HCT116 (cell line): ENCODE measurements at places on chromosomes 13 and 19. TPM values are rescaled to one million over a fixed set of nuclear protein-coding genes. Genes with fewer than 3 reads are reported as not detected.

SHISA7 gene
- total RNA-seq, result not detected

NCCRP1 gene
- total RNA-seq, result 0.12 TPM

GRCh38 chr13:111343186-111343805 is 22.9 kb downstream of the TEX29 start:
- no peaks in the 10 kb centered on the region for H3K4me1 ChIP-seq
- H3K4me3 ChIP-seq, result no peak overlapping the region
- H3K36me3 ChIP-seq, result no peaks in the 10 kb centered on the region
- H3K27me3 ChIP-seq, result no peaks in the 10 kb centered on the region
- no peak for DNase-seq

ZNF626 gene
- not detected for total RNA-seq

GRCh38 chr13:73195091-73195490 is 136.3 kb downstream of the KLF5 start:
- H3K27ac ChIP-seq, result no peak overlapping the region
- no peak overlapping the region for H3K4me3 ChIP-seq
- DNase-seq, result no peak
- no peaks in the 10 kb centered on the region for H3K36me3 ChIP-seq
- peaks cover 10% of the 10 kb centered on the region for H3K4me1 ChIP-seq
- H3K27me3 ChIP-seq, result no peaks in the 10 kb centered on the region

CCL25 gene
- total RNA-seq, result not detected

PDX1 gene
- total RNA-seq, result 1.7 TPM

- no peak overlapping the region for H3K27ac ChIP-seq
- no peak for DNase-seq
- H3K4me1 ChIP-seq, result peaks cover 11% of the 10 kb centered on the region; the same call in 1 of the 2 replicates
- no peak overlapping the region for H3K4me3 ChIP-seq
- H3K27me3 ChIP-seq, result no peaks in the 10 kb centered on the region
- no peaks in the 10 kb centered on the region; the same call in 1 of the 2 replicates for H3K36me3 ChIP-seq
Observed at GRCh38 chr19:14565765-14566711, 5.8 kb downstream of the NDUFB7 start.

- no peaks in the 10 kb centered on the region for H3K36me3 ChIP-seq
- DNase-seq, result no peak
- H3K27me3 ChIP-seq, result no peaks in the 10 kb centered on the region
- H3K27ac ChIP-seq, result no peak overlapping the region
- no peak overlapping the region for H3K4me3 ChIP-seq
Observed at GRCh38 chr13:83272652-83273240, 609.5 kb downstream of the SLITRK1 start.

ATP8B3 gene
- total RNA-seq, result 17.0 TPM

- DNase-seq, result no peak
- no peaks in the 10 kb centered on the region for H3K36me3 ChIP-seq
- peaks cover 37% of the 10 kb centered on the region for H3K27me3 ChIP-seq
- H3K27ac ChIP-seq, result no peak overlapping the region
- H3K4me1 ChIP-seq, result no peaks in the 10 kb centered on the region
Observed at GRCh38 chr13:26054896-26055295, 3.1 kb upstream of the SHISA2 start.

DNA sequence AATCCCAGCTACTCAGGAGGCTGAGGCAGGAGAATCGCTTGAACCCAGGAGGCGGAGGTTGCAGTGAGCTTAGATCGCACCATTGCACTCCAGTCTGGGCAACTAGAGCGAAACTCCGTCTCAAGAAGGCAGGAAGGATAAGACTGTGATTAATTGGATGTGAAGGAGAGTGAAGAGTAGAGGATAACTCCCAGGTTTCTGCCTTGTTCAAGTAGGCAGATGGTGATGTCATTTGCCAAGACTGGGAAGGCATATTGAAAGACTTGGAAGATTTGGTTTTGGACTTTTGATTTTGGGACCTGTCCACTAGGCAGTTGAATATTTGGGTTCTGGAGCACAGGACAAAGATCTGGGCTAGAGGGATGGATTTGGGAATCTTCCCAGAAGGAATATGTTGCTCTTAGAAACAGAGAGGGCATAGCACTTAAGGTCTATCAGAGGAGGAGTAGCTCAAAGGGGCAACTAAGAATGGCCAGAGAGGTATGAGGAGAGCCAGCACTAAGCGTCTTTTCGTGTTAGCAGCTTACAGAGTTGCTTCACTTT is 20.0 kb downstream of the GARRE1 start:
- H3K36me3 ChIP-seq, result no peaks in the 10 kb centered on the region
- H3K4me3 ChIP-seq, result no peak overlapping the region
- peaks cover 12% of the 10 kb centered on the region for H3K4me1 ChIP-seq
- H3K27me3 ChIP-seq, result no peaks in the 10 kb centered on the region

ANGPTL4 gene
- total RNA-seq, result 54.8 TPM

DNA sequence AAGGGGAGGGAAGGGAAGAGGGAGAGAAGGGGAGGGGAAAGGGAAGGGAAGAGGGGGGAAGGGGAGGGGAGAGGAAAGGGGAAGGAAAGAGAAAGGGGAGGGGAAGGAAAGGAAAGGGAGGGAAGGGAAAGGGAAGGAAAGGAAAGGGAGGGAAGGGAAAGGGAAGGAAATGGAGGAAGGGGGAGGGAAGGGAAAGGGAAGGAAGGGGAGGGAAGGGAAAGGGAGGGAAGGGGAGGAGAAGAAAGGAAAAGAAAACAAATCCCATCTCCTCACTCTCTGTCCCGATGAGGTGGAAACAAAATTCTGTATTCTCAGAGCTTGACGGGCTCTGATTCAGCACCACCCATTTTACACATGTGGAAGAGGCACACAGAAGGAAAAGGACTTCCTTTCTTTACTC is 51.4 kb upstream of the SIN3B start:
- no peaks in the 10 kb centered on the region for H3K27me3 ChIP-seq
- no peak overlapping the region for H3K4me3 ChIP-seq
- DNase-seq, result no peak
- H3K36me3 ChIP-seq, result no peaks in the 10 kb centered on the region
- H3K27ac ChIP-seq, result no peak overlapping the region
